T-helper 1 cell treated with Interleukin-12 subunit alpha and Interleukin-12 subunit beta and Interleukin-4 antibody, amounts not matched to agents 30 ng/mL and 1 ng/mL, for 36 hours (primary cell): ENCODE measurements at places on chromosomes 11 and 22. TPM values are rescaled to one million over a fixed set of nuclear protein-coding genes. Genes with fewer than 3 reads are reported as not detected.

Gene PANX3
- not detected in 2 replicates for total RNA-seq

Gene APOA4
- not detected in 2 replicates for total RNA-seq

Gene XBP1
- 382 and 388 TPM in 2 replicates for total RNA-seq

Gene SLCO2B1
- total RNA-seq: 0.27 and 0.47 TPM in 2 replicates

Gene GAL3ST1
- not detected in 2 replicates for total RNA-seq

Gene MYEOV
- total RNA-seq: not detected in 2 replicates

Gene GP1BB
- total RNA-seq: not detected in 2 replicates

Gene OR8D4
- total RNA-seq: not detected in 2 replicates

Gene GNAZ
- 0.22 TPM in 1 of 2 replicates, not detected in the other for total RNA-seq

Gene SCGB1D2
- total RNA-seq: not detected in 2 replicates

Gene FBXO3
- 22.9 and 26.6 TPM in 2 replicates for total RNA-seq

Gene BTG4
- total RNA-seq: not detected in 2 replicates
